Stimulated activated CD4-positive, alpha-beta T cell treated with anti-CD3 and anti-CD28 coated beads, Interleukin-12 subunit alpha, Interleukin-12 subunit beta, amount 100 ng/mL, for 24 hours (primary cell): ENCODE measurements at places on chromosomes 1 and 21.

DNA sequence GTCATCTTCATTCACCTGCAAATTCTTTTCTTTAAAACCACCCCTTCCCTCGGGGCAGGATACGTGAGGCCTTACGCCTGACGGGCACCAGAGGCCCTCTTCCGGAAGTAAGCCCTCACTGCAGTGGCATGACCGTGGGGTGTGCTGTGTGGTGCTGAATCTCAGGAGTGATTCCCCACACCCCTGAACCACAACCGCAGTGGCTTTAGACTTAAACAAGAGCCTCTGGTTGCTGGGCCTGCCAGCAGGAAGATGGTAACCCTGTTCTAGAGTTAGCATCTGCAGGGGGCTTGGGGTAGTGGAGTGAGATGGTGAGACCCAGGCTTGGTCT, 12.1 kb downstream of the BSND start:
- DNase-seq: no peak

- no peak for DNase-seq
Measured at GRCh38 chr1:143691400-143691891, 280.3 kb downstream of the FAM72C start.

GRCh38 chr21:37223804-37224345, 43.3 kb downstream of the VPS26C start:
- DNase-seq: no peak

GRCh38 chr1:90488451-90488850, 228.7 kb downstream of the BARHL2 start:
- no peak for DNase-seq

GRCh38 chr21:26965907-26966581, 844 bp downstream of the ADAMTS5 start:
- no peak for DNase-seq

- DNase-seq: peak; percentile 71
Measured at GRCh38 chr1:33180226-33180910, 1.5 kb downstream of the TRIM62 start.

- no peak for DNase-seq
Measured at GRCh38 chr1:70979313-70979712, 68.3 kb downstream of the PTGER3 start.

DNA sequence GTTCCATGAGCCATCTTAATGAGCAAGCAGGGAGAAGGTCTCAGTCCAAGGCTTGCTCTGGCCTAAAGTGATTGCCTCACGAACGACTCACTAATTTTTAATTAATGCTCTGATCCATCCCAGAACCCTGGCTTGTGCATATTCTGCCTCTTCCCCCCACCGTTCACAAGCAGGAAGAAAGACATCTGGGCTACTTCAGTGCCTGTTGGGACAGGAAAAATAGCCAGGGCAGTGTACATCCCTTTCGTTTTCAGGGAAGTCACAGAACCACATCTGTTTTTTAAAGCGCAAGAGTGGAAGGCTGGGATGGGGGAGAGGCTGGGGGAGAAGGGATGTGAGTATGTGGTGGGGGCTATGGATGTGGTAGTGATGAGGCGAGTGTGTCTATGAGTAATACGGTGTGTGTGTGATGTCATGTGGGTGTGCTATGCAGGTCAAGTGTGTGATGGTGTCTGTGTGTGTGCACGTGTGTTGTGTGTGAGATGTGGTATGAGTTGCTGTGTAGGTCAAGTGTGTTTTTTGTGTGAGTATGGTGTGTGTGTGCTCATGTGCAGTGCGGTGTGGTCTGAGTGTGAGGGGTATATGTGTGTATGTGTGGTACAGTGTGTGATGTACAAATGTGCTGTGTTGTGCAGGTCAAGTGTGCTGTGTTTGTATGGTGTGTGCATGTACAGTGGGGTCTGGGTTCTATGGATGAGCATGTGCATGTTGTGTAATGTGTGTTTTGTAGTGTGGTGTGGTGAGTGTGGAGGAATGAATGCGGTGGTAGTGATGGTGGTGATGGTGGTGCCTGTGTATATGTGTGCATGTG, 64.9 kb upstream of the SYT6 start:
- no peak for DNase-seq

GRCh38 chr1:109216662-109217061, 2.9 kb downstream of the SARS1 start:
- no peak for DNase-seq

DNA sequence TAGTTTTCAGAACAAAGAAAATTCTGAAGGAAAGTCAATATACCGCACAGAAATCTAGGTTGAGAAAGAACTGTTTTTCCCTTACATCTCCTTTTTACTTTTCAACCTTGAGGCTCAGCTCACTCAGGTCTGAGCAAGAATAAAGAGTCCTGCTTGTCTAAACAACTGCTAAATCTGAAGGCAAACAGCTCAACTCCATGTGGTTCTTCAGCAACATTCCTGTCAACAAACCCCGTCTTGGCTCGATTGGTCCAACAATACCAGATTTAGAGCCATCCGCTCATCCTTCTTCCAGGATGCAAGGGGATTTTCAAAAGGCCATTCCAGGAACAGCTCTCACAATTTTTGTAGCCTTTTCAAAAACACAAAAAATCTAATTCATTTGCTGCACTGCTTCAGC, 119.8 kb downstream of the HLCS start:
- DNase-seq: no peak

GRCh38 chr1:244865820-244866219, 1.5 kb upstream of the HNRNPU start:
- no peak for DNase-seq

GRCh38 chr1:205689479-205689878, 9.2 kb upstream of the SLC45A3 start:
- no peak for DNase-seq

- DNase-seq: no peak
Measured at GRCh38 chr21:32562915-32563314, 22.4 kb downstream of the TCP10L start.

DNA sequence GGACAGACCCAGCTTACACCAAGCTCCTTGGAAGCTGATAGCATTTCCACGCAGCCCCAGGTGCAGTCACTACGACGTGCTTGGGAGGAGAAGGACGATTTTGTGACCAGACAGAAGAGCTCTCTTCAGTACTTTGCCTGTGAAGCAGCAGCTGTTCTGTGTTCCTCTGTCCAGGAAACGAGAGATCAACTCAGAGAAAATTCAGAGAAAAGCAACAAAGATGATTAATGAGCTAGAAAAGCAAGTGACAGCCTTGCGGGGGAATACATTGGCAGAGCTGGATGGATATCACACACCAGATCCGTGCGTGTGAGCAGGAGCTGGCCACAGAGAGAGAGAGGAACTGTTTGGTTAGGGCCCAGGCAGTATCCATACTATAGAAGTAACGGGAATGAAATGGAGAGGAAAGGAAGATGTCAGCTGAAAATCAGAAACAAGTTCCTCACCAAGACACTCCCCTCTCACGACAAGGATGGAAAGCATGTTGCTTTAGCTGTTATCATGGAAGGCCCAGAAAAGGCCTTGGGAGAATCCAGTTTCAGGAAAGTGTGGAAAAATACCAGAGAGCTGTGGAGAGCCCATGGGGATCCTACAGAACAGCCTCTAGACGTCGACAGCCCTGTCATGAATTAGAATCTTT, 106.2 kb downstream of the TOMM20 start:
- DNase-seq: no peak

- DNase-seq: no peak
Measured at GRCh38 chr1:73097917-73098316, 815.6 kb upstream of the NEGR1 start.
